ENCODE measurements at places on chromosomes 3 and 15.

- DNase-seq: no peak
Observed at GRCh38 chr3:39911465-39912309, 102.3 kb downstream of the MYRIP start.

- DNase-seq: no peak
Observed at GRCh38 chr3:95459706-95460105, 1354.7 kb upstream of the EPHA6 start.

DNA sequence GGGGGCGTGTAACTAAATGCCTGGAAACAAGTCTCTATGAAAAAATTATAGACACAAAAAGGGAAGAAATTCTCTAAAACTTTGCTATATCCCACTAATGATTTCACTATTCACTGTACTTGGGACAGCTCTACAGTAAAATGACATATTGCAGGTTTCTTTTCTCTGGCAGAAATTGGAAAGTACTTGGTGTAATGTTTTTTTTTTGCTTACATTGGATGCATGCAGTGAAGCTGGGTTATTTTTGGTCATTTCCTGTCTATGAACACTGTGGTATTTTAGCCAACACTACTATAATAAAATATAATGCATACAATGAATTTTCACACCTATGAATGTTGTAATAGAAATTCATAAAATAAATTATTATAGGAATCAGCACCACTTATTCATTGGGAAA is 109.7 kb downstream of the LRRC49 start:
- DNase-seq: no peak

- no peak for DNase-seq
Observed at GRCh38 chr3:117145677-117146076, 436.1 kb downstream of the TUSC7 start.

- DNase-seq: no peak
Observed at GRCh38 chr3:171874251-171874681, 31.1 kb downstream of the TMEM212 start.

DNA sequence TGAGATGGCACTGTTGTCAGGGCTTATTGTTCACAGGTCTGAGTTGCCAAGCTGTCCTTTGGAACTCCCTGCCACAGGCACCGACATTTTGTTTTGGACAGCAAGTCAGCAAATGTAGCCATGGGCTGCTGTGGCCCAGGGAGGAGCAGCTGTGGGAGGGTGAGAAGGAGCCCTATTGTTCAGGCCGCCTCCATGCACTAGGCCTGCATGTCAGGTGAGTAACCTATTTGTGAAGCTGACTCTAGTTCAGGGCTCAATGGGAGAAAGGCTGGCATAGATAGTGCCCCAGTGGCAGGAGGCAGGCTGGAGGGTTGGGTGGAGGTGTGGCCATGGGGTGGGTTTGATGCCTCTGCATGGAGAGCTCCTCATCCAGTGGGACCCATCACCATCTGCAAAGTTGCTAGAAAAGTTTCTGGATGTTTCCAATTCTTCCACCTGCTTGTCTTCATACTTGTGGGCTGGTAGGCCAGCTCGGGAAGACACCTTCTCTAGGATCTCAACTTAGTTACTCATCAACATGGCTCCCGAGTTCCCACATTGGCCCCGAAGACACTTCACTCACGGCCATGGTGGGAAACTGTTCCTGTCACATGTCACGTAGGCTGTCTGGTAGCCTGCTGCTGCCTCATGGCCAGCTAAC is 19.5 kb downstream of the AMOTL2 start:
- DNase-seq: no peak

- DNase-seq: no peak
Observed at GRCh38 chr3:41200669-41201021, 1.3 kb downstream of the CTNNB1 start.

DNA sequence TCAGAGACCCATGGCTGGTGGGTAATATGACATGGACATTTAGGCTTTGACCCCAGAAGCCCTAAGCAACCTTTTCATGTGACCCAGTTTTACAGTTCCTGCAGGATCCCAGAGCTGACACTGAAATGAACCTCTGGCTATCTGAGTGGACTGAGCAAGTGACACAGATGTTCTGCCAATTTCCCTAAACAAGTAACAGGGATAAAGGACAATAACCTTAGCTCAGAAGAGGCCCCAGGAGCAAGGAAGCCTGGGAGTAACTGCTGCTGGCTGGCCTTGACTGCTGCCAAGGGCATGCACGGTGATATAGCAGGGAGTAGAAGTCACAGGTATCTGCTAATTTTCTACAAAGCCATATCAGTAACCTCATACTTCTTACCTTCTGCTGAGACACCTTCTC is 177.9 kb downstream of the CHL1 start:
- DNase-seq: no peak
